ENCODE measurements at places on chromosomes 2 and 18.

GRCh38 chr2:6068429-6068828 lies 376.2 kb downstream of the SOX11 start:
- DNase-seq = no peak

- no peak for DNase-seq
Measured at GRCh38 chr2:101083613-101084012, 67.6 kb downstream of the TBC1D8 start.

GRCh38 chr2:173884025-173884802 lies 81.0 kb downstream of the SP3 start:
- peak; percentile 55 for DNase-seq

GRCh38 chr18:2997846-2998564 lies 14.9 kb downstream of the LPIN2 start:
- no peak for DNase-seq

- DNase-seq = no peak
Measured at GRCh38 chr2:118133916-118134315, 45.6 kb downstream of the INSIG2 start.

GRCh38 chr2:218152777-218153176 lies 14.0 kb downstream of the CXCR1 start:
- DNase-seq = no peak

GRCh38 chr2:235467588-235467987 lies 26.3 kb upstream of the AGAP1 start:
- DNase-seq = no peak

DNA sequence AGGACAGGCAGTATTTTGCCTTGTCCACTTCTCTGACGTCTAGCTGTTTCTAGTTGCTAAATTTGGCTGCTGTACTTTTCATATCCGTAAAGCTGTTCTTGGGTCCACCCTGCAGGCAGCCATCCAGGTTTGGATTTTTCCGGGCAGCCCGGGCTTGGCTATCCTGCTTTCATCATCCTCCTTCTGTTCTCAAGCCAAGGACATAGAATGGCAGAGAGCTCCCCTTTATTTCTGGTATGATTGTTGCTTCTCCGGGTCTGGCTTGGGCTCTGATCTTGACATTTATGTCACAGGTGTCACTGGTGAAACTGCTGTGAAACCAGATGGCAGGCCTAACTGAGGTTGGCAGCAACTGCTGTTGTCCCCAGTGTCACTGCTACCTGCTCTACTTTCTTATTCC lies 35.5 kb downstream of the SCN2A start:
- no peak for DNase-seq

- no peak for DNase-seq
Measured at GRCh38 chr2:84856787-84857186, 24.1 kb downstream of the TRABD2A start.

DNA sequence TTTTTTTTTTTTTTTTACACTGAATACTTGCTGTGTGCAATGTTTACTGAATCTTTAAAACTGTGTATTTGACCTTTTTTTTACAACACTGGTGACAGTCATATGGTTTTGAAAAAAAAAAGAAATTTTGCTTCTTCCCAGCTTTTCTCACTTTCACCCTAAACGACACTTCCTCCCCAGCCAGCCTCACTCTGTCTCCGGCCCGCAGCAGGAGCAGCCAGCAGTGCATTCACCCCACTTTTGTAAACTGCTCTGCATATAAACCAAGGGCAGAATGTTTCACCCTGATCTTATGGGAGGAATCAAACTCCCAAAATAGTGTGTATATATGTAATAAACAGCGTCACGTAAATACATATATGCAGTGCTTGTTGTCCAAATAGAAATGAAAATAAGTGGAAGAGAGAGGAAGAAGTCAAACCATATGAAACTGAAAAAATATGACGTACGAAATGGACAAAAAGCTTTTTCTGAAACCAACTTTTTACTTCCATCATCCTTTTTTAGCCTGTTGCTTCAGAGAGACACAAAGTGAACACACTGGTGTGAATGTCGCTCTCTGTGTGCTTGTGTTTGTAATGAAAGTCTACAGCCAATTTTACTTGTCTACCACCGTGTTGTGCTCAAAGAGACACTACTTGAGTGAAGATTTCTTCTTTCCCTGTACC lies 54.2 kb downstream of the ZCCHC2 start:
- peak; percentile 46 for DNase-seq

DNA sequence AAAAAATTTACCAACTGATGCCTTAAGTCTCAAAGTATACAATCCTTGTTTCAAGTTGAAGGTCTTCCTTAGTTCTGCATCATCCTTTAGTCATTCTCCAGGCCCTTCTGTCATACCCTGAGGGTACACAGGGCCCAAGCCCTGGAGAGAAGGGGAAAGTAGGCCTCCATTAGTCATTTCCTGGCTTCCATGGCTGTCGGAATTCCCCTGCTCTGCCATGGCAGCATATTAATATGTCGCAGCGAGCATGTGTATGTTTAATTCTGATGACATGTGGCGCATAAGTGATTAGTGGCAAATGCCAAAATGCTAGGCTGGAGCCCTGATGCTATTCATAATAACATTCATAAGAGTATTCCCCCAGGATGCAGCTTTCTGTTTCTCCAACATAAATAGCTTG lies 22.1 kb downstream of the GPR39 start:
- no peak for DNase-seq

DNA sequence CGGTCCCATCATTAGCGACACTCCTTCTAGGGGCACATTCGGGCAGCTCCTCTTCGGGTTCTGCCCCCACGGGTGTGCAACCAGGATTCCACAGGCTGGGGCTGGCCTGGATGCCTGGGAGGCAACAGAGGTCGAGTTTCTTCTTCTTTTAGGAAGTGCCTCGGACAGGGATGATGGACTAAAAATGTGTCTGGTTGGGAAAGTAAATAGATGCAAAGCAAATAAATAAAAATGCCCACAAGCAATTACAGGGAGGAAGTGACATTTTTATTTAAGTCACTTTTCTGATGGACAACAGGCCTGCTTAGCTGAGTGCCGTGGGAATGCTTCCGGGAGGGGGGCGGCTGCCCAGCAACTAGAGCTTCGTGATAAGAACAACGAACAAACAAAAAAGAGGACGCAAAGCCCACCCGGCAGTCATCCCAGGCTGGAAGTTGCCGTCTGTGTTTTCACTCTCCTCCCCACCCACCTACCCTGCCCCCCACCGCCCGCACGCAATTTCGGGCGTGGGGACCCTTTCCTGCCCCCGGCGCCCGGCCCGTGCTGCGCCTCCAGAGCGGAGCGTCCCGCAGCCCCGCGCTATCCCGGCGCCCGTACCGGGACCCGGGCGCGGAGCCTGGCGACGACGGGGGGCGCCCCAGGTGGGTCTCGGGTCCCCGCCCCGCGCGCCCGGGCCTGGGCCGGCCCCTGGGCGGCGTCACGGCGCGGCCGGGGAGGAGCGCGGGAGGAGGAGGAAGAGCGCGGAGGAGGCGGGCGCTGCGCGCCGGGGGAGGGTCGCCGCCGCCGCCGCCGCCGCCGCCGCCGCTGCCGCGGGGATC lies 412 bp upstream of the NCK2 start:
- peak; percentile 88 for DNase-seq

DNA sequence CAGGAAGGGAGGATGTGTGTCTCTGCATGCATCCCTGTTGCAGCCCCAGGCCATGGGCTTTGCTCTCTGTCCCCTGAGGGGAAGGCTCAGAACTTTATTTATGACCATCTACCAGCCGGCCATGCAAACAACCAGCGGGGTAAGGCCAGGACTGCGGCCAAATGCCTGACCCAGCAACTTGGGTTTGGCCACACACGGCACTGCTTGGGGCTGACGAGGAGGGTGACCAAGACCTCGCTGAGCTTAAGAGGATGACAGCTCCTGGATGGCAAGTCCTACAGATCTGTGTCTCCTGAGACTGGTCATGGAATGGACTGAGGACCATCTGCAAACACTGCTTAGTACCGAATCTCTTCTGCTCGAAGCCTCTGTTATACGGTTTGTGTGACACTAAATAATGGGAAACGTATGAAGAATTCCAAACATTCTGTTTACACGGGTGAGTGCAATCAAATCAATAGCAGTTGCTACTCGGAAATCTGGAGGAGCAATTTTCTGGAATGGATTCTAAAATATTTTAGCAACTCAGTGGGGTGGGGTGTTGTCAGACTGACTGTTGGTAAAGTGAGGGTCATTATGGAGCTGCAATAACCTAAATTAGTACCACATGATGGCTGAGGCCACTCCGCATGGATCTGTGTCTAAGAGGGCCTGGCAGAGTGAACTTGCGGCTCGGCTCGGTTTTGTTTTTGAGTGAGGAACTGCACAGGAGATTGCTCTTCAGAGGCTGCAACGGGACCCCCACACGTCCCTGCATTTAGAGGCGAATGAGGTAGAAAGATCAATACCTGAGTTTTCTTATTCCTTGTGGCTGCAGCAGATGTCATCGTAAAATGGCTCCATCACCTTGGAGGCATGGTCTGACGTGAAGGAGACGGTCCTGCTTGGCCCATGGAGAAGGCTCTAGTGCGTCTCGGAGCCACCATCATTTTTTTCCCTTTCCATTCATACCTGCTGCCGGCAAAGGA lies 26.6 kb downstream of the TMEM18 start:
- peak; percentile 7 for DNase-seq

Data from lung (tissue), 17 donors.